NCI-H1436 treated with DMSO at 0.1 percent for 48 hours (cell line): ENCODE measurements at places on chromosomes 3 and 15.

- DNase-seq, result no peak
These were observed 372.1 kb downstream of the MAGI1 start for GRCh38 chr3:65666448-65667091.

DNA sequence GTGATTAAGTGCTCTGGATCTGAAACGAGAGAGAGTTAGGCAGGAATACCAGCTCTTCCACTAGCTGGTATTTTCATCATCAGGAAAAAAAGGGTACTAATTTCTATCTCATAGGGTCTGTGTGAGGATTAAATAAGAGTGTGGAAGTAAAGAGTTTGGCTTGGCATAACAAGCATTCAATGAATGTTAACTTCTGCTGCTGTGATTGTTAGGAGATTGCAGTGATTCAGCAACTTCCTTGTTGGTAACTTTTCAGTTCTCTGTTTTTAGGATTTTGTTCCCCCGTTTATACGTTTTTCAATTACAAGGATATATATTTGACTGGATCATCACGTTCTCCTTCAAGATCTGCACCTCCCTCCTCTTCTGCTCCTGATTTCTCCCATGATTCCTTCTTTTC is 65.9 kb upstream of the MYO5C start:
- no peak for DNase-seq

DNA sequence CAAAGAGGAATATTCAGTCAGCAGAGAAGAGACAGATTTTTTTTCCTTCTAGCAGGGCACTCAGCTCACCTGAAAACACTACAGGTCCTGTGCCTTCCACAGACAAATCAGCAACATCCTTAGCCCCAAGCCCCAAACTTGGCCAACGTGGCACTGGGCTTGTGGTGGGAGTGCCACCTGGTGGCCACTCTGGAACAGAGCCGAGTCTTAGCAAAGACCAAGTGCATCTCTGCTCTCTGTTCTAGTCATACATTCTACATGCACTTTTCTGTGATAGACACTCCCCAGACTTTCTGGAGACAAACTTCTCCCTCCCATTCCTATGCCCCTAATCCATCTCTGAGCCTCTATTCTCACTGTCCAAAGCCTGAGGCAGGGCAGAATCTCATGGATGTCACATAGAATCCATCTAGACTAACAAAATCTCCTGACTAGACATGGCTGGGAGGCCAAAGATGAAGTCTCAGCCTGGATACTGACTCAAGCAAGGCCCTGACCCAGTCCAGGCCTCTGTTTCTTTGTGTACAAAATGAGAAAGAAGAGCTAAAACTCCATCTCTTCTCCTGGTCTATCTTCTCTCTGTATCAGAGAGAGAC is 5.1 kb upstream of the SEMA7A start:
- no peak for DNase-seq

DNA sequence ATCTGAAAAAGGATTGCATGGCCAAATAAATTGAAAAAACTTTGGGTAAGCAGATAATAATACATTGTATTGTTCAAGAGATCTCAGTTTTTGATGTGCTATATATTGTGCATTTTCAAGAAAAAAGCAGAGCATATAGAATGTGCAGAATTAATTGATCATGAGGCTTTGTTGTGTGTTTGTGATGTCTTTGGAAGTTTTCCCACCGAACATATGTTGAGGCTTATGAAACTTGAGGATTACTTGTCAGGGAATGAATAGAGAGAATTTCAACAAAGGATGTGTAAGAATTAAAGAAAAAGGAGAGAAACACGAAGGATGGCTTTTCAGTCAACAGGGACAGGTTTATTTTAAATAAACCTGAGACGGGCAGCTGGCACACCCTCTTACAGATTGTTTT is 232.5 kb upstream of the POU1F1 start:
- no peak for DNase-seq

- no peak for DNase-seq
These were observed 155.9 kb upstream of the FEZF2 start for GRCh38 chr3:62529230-62529629.

DNA sequence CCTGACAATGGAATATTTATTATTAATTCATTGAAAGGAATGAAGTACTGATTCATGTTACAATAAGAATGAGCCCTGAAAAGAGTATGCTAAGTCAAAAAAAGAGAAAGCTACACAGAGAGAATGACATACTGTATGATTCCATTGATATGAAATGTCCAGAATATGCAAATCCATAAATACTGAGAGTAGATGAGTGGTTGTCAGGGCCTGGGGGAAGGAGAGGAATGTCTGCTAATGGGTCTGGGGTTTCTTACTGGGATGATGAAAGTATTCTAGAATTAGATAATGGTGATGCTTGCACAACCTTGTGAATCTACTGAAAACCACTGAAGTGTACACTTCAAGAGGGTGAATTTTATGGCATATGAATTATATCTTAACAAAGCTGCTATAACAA is 79.9 kb upstream of the HACD2 start:
- DNase-seq, result no peak

GRCh38 chr3:146390957-146391356 is 78.4 kb downstream of the PLSCR2 start:
- no peak for DNase-seq

DNA sequence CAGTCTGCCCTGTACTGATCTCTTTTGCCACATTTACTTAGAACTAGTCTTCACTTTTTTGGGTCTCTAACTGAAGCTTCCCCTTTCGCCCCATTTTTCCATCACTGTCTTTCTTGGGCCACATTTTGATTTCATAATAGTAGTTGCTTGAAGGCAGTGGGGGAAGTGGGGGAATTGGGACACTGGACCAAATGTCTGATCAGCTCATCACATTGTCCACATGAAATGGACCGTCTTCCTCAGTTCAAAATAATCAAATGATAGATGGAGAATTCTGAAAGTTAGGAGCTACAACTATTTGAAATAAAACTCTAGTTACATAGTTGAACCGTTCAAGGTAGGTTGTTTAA is 747 bp downstream of the PDCD6IP start:
- no peak for DNase-seq

DNA sequence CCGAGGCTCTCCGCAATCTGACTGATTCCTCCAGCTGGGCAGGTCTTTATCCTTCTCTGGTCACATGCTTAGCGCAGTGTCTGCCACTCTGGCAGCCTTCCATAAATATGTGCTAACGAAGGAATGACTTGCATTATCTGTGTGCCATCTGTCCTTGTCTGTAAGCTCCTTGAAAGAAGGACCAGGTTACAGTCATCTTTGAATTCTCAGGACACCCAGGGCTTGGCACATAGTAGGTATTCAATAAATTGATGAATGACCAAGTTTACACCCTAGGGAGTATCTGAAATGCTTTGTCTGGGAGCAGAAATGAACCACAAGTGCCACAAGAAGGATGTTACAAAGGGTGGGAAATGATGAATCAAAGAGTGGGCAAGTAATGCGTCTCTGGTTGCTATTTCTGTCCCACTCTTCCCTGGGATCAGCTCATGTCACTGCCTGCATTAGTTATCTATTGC is 16.5 kb upstream of the FAM3D start:
- no peak for DNase-seq

DNA sequence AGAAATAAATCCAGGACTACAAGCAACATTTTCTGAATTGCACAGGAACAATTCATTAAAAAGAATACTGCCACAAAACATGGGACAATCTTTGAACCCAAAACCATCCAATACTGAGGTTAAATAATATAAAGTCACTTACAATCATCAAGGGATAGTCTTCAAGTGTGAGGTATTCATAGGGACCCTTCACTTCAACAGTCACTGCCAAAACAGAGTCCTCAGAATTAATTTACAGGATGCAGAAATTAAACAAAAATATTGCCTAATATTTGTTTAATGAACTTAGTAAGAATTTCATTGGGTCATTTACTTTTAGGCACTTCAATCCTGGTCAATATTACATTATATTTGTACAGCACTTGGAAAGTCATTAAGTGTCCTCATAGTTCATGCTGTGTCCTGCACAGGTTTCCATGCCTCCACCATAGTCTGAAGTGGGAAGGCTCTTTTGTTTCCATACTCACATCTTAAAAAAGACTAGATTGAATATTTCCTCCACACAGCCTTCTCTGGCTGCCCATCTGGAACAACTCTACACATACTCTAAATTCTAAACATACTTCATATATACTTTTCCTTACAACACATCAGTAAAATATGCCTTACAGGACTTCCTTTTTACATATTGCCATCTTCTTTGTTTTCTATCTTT is 31.6 kb upstream of the VPS39 start:
- no peak for DNase-seq

DNA sequence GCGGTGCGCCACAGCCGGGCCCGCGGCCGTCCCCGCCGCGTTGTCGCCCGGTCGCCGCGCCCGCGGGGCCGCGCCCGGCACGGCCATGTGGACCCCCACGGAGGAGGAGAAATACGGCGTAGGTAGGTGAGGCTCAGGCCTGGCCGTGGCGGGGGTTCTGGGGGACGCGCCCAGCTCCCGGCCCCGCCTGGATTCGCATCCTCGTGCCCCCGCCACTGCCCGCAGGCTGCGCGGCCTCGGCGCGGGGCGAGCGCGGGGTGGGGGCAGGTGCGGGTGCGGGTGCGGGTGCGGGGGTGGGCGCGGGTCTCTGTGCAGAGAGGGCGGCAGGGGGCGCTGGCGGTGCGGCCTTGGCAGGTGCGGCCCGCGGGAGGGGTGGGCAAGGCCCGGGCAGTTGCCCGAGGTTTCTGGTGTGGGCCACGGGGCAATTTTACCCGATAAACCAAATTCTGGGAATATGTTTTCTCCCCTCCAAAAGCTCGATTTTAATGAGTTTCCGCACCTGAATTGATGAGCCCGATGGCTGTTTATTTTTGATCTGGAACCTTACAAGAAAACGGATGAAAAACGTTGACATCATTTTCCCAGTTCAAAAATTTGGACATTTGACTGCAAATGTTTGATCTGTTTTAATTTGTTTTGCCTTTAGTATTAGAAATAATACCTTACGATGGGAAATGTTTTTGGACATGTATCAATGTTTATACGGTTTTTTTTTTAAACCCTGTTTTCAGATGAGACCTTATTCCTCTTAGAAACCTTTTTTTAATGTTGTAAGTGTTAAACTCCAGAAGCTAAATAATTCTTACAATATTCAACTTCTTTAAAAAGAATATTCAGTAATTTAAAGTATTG is 678 bp downstream of the DOCK3 start:
- DNase-seq, result no peak

GRCh38 chr3:170712798-170713197 is 126.9 kb upstream of the SLC7A14 start:
- no peak for DNase-seq

DNA sequence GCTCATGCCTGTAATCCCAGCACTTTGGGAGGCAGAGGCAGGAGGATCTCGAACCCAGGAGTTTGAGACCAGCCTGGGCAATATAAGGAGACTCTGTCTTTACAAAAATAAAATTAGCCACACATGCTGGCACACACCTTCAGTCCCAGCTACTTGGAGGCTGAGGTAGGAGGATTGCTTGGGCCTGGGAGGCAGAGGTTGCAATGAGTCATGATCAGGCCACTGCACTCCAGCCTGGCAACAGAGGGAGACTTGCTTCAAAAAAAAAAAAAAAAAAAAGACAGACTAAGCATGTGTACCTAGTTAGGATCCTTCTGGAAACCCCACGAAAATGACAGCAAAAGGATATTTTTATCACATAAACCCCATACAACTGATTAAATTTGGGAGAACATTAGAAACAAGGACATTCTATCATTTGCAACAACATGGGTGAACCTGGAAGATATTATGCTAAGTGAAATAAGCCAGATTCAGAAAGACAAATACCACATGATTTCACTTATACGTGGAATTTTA is 44.9 kb downstream of the METTL6 start:
- no peak for DNase-seq

- DNase-seq, result no peak
These were observed 1.3 kb upstream of the ZXDC start for GRCh38 chr3:126477061-126477380.

DNA sequence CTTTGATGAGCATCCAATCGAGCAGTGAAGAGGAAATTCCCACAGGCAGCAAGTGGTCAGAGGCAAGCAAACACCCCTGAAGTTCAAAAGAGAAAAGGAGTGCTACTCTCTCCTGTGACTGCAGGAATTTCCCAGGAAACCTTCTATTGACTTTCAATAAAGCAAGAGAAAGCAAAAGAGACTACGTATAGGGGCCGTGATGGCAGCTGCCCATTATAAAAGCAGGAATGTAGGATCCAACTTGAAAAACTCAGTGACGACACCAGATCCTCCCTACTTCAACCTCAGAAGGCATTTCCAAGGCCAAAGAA is 53.1 kb upstream of the IP6K2 start:
- no peak for DNase-seq

DNA sequence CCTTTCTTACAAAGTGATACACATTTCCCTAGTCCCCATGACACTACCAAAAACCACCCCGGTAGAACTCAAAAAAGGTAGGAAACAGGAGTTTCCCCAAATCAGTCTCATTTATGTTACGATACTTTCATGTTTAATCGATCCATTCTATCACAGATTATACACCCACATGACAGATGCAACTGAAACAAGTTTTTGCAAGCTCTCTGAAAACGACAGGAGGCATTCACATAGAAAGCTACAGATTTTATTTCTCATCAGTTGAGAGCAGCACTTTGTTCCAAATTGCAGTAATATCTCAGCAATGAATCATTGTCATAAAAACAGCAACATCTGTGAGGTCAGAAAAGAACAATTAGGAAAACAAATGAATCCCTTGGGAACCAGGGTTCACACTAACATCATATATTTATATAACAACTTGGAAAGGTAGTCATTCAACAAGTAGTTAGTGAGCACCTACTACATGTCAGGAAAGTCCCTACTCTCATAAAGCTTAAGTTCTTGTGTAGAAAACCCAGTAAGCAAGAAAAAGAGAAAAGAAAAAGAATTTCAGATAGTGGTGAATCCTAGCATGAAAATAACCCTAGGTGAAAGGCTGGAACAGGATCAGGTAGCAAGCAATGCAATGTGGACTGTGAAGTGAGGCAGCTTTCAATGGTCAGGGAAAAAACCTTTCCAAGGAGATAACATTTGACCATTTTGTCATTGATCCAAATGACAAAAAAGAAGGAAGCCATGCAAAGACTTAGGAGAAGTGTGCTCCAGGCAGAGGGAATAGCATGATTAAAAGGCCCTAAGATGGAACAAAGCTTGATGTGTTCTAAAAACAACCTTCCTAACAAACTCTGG is 8.3 kb downstream of the PLD1 start:
- DNase-seq, result no peak

- DNase-seq, result no peak
These were observed 363.4 kb upstream of the RARB start for GRCh38 chr3:25064681-25065080.

DNA sequence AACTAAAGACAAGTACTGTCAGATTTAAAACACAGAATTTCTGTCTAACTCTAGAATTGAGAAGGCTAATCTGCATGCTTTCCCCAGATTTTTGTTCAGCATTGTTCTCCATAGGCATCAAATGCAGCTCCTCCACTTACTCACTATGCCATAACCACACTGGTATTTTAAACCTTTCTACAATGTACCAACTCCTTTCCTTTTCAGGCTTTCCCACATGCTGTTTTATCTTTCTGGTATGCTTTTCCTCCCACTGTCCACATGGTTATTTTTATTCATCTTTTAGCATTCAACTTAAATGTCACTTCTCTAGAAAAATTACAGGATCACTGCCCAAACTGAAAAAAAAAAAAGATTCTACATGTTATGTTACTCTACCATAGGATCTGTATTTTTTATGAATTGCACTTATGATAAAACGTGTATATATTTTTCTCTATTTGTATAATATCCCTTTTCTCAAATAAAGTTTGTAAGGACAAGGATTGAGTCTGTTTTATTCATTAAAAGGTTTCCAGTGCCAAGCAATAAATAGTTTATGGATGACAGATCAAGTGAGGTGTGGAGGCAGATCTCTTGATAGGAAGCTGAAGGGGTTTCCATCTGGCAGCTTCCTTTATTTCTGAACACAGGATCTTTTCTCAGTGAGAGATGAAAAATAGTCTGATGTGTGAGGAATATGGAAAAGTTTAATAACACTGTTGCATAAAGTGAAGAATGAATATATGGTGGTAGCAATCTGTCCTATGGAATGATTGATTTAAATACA is 1064.5 kb downstream of the ZPLD1 start:
- DNase-seq, result no peak
